ENCODE measurements at places on chromosomes 11 and 22.

GRCh38 chr11:35488117-35488516, 37.3 kb downstream of the PAMR1 start:
- DNase-seq: no peak

- no peak for DNase-seq
Observed at GRCh38 chr22:45335854-45336522, 26.3 kb downstream of the FAM118A start.

- DNase-seq: no peak
Observed at GRCh38 chr11:100928426-100928825, 201.2 kb downstream of the PGR start.

DNA sequence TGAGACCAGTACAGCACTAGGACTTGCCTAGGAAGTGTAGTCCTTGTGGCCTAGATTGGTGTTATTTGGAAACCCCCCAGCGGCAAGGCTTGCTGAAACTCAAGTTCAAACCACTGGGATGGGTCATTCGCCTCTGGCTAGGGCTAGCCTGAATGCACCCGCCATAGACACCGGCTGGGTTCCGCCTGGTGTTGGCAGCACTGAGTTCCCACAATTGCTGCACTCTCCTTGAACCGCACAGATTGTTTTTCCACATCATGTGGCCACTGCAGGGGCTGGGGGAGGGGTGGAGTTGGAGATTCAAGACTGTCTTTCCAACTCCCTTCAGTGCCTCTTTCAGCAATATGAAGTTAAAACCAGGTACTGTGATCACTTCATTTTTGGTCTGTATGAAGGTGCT, 43.1 kb downstream of the CCDC73 start:
- DNase-seq: no peak

DNA sequence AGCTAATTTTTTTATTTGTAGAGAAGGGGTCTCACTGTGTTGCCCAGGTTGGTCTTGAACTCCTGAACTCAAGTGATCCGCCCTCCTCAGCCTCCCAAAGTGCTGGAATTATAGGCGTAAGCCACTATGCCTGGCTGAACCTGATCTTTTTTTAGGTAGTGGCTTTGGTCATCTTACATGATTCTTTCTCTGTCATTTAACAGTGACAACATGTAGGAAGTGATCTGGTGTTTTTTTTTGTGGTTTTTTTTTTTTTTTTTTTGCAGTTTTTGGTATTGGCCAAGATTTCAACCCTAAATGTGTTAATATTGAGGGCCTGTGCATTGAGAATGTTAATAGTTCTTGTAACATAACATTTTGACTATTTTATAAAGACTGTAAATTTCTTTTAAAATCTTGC, 8.0 kb upstream of the FERMT3 start:
- no peak for DNase-seq

GRCh38 chr11:11521306-11522002, 100.4 kb downstream of the GALNT18 start:
- DNase-seq: no peak

- peak; percentile 58 for DNase-seq
Observed at GRCh38 chr11:88398372-88398771, 60.8 kb upstream of the CTSC start.

DNA sequence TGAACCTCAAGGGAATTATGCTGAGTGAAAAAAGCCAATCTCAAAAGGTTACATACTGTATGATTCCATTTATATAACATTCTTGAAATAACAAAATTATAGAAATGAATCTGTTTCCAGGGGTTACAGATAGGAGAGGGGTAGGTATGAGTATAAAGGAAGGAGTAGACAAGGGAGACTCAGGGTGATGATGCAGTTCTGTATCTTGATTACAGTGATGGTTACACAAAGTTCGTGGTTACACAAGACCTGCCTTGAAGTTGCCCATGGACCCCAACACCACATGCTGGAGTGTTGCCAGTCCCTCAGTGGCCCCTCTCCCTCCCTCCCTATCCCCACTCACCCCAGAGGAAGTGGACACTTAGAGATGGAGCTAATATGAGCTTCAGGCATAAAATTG, 20.3 kb downstream of the STK33 start:
- DNase-seq: no peak

GRCh38 chr11:62678770-62679696, at the start of gene UBXN1:
Gene UBXN1 (minus strand): TSS chr11:62679073. CDS start chr11:62678923, 150 bp downstream.
- DNase-seq: peak; percentile 80

DNA sequence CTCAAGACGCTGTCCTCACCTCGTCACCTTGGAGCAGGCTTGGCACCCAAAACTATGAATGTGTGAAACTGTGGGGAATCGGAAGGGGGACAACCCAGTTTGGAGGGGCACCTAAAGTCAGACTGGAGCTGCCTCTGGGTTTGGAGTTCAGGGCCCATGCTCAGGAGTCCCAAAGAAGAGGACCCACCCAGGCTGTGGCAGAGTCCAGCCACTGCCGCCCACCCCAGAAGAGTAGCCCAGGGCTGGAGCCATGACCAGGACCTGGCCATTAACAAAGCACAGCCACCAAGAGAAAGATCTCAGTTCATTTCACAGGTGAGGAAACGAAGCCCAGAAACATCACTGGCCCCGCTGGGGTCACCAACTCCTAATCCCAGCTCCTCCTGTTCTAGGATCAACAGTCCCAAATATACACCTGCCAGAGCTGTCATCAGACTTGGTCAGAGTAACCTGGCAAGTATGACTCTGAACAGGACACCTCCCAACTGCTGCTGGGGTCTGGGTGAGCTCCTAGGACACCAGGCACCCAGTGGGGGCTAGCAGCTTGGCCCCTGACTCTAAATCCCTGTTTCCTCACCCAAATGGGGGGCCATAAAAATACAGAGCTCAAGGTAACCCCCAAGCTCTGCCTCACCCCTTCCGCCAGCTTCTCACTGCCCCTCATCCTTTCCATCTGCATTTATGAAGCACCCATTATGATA, 2.7 kb downstream of the RAB3IL1 start:
- no peak for DNase-seq

- DNase-seq: no peak
Observed at GRCh38 chr22:42978453-42979103, 36.4 kb downstream of the PACSIN2 start.

DNA sequence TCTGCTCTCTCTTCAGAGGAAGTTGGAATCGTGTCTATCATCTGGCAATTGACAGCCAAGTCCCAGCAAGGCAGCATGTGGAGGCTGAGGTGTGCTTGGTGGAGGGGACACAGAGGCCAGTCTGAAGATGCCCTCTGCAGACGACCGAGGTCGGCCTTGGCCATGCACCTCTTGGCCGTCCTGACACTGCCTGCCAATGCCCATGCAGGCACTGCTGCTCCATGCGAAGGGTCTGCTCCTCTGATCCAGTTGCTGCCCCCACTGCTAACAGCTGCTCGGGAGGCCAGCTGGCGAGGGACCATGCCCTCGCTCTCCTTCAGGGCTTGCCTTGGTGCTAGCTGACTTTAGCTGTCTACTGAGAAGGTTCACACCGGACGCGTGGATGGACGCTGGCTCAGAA, 527.9 kb downstream of the OPCML start:
- no peak for DNase-seq

- DNase-seq: no peak
Observed at GRCh38 chr11:871472-871871, 28.8 kb downstream of the TSPAN4 start.

GRCh38 chr22:20511578-20512229, 4.3 kb downstream of the MED15 start:
- no peak for DNase-seq

Measured in ACHN (cell line).